ENCODE measurements at places on chromosomes 6 and 20.

- no peak for DNase-seq
Observed at GRCh38 chr20:13286607-13287006, 65.5 kb downstream of the ISM1 start.

- no peak for DNase-seq
Observed at GRCh38 chr6:162244031-162244430, 483.5 kb downstream of the PRKN start.

GRCh38 chr20:8777911-8778310, 291.0 kb upstream of the PLCB4 start:
- no peak for DNase-seq

GRCh38 chr6:16267428-16268263, 29.3 kb downstream of the GMPR start:
- no peak for DNase-seq

- no peak for DNase-seq
Observed at GRCh38 chr6:81792826-81793225, 40.3 kb upstream of the TENT5A start.

Data from mesothelial cell of epicardium (in vitro differentiated cells).